Stimulated activated CD4-positive, alpha-beta T cell treated with anti-CD3 and anti-CD28 coated beads, Interleukin-2, amount 100 ng/mL, for 48 hours (primary cell): ENCODE measurements at places on chromosomes 5 and 9.

- DNase-seq: no peak
These were observed 5.4 kb downstream of the ELL2 start for GRCh38 chr5:95956021-95956899.

DNA sequence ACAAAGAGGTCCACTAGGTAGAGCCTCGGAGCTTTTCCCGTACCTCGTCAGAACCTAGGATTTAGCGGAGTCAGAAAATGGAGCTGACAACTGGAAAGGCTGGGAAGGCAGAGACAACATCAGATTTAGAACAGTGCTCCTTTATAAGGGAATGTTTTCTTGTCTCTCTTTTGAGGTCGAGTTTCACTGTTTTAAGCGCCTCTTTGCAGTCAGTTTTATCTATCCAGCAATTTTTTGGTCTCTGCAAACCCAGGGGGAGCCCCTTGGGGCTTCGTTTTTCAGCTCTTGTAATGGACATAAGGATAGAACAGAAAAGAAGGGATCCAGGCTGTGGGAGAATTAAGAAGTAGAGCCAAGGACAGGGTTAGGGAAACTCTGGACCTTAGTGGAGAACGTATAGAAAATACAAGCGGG lies 80.5 kb downstream of the FNBP1 start:
- no peak for DNase-seq

GRCh38 chr5:135824541-135825041 lies 9.9 kb upstream of the SLC25A48 start:
- no peak for DNase-seq

GRCh38 chr9:68546596-68547390 lies 6.1 kb upstream of the TMEM252 start:
- DNase-seq: no peak

- DNase-seq: no peak
These were observed 3.4 kb downstream of the SLC9A3 start for GRCh38 chr5:520850-521226.

- DNase-seq: no peak
These were observed 7.2 kb upstream of the TMEM210 start for GRCh38 chr9:137178939-137179630.

- DNase-seq: no peak
These were observed 25.3 kb downstream of the EFCAB9 start for GRCh38 chr5:172219296-172219695.

DNA sequence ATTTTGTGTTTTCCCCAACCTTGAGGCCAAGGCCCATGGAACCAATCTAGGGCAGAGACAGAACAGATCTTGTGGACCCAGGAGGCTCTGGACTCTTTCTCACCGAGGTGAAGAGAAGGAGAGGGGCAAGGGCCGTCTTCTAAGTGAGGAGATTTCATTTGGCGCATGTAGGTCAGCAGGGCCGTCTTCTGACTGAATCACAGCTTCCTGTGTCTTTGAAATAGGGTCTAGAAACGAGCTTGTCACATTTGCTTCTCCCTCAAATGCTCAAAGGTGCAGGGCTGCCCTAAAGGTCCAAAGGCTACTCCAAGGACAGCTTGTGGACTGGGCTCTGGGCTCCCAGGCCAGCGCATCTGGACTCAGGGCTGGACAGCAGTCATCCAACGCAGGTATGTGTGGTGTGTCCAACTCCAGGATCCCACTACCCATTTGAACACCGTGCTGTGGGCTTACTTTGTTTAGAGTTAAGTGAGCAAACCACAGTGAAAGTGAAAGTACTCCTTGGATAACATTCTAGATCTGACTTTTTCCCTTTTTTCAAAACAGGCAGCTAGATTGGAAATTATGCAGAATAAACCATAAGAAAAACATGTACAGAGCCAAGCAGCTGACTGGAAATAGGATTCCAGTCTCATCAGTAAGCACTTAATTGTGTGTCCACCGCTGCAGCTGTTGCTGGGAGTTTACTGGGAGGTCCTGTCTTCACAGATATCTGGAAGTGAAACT lies 357.0 kb downstream of the GADD45G start:
- DNase-seq: no peak

GRCh38 chr9:116389541-116390302 lies 236.1 kb downstream of the PAPPA start:
- DNase-seq: no peak

DNA sequence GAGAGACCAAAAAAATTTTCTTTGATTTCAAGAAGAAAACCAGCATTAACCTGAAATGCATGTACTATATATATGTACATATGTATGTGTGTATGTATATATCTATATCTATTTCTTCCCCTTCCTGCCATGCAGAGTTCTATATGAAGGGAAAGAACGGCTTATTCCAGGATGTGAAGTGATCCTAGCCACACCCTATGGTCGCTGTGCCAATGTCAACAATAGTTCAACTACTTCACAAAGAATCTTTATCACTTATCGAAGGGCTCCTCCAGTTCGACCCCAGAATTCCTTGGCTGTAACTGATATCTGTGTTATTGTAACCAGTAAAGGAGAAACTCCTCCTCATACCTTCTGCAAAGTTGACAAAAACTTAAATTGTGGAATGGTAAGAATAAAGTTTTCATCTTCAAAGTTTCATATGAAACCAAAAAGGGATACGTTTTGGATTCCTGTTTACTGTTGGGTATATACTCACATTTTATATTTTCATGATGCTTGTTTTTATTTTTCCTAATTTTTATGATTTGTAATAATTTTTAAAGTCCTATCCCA lies 56.2 kb downstream of the DENND4C start:
- no peak for DNase-seq

DNA sequence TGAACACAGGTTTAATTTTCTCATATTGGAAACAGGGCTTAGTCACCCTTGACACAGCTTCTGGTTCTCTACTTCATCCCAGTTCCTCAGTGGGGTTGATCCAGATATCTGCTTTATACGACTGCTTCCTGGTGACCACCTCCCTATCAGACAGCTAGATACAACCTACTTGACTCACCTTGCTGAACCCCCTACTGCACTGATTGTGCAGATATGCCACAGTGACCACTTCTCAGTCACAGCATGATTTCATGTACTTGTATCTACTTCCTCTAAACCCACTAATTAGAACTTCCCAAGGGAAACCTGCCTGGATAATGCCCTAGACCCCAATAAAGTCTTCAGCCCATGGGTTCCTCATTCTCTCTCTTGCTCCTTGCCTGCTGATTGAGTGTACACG lies 18.4 kb upstream of the RFK start:
- DNase-seq: no peak

GRCh38 chr5:66406761-66407336 lies 189.3 kb upstream of the MAST4 start:
- no peak for DNase-seq

GRCh38 chr5:80076131-80077050 lies 41.2 kb downstream of the THBS4 start:
- DNase-seq: no peak

GRCh38 chr5:179731791-179732411 lies 721 bp upstream of the MAML1 start:
- peak; percentile 17 for DNase-seq

DNA sequence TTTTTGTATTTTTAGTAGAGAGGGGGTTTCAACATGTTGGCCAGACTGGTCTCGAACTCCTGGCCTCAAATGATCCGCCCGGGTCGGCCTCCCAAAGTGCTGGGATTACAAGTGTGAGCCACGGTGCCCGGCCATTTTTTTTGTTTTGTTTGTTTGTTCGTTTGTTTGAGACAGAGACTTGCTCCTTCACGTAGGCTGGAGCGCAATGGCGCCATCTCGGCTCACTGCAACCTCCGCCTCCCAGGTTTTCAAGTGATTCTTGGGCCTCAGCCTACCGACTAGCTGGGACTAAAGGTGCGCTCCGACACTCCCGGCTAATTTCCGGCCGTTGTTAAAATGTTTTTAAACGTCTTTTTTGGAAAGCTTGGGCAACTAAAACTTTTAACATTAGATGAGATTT lies 54.0 kb downstream of the SHOC1 start:
- DNase-seq: no peak

DNA sequence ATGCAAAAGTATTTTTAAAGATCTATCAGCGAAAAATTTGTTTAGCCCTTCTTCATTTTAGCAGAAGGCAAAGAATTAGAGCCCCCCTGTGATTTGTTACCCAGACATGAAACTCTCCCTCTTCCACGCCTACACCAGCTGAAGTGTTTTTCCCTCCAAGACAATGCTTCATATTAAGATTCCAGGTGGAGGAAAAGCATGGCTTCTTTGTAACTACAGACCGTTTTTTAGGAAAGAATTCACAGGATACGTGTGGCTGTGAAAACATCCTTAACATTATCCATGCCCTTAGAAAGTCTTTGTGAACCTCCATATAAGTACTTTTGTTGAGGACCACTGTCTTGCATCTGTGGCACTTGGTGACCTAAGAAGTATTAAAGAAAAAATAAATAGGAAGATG lies 121.8 kb upstream of the MTAP start:
- no peak for DNase-seq

GRCh38 chr5:78761840-78762239 lies 113.3 kb upstream of the LHFPL2 start:
- no peak for DNase-seq

GRCh38 chr9:94031380-94031779 lies 52.9 kb upstream of the PTPDC1 start:
- no peak for DNase-seq
